ENCODE measurements at places on chromosomes 11 and 22.
A peak's percentile ranks its signal among the peaks of the same experiment; 100 is the strongest.

GRCh38 chr11:33585586-33586209 is 114.9 kb downstream of the C11orf91 start:
- DNase-seq = no peak

- DNase-seq = no peak
Observed at GRCh38 chr11:77776455-77776854, 44.1 kb downstream of the RSF1 start.

DNA sequence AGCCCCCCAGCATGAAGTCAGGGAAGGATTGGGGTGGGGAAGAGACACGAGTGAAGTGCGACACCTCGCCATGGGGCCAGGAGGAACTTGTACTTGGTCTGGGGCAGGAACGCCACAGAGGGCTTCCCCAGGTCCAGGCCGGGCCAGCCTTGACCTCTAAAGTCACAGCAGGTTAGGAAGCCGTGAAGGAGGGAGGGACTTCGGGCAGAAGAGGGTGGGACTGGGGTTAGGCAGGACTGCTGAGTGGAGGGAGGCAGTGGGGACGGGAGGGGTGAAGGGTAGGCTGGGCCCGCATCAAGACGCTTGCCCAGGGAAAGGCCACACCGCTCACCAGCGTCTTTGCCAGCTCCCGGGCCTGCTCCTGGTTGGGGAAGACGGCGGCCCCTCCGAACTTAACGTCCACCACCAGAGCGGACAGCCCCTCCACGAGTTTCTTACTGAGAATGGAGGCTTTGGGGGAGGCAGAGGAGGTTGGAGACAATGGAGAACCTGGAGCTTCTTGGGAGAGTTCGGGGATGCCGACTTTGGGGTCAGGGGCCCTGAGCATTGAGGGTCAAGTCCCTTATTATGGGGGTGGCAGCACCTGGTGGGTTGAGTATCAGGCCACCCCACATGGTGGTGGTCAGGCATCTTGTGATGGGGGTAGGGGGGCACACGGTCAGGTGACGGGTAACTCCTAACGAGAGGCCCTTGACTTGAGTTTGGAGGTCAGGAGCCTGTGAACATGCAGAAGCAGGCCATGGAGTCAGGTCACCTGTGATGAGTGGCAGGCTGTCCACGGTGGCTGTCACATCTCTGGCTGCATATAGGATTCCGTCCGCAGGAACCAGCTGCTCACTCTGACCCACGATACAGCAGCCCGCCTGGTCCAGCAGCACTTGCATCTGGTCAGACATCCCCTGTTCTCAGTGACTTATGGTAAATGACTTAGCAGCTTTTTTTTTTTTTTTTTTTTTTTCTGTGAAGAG is 1.7 kb upstream of the SCO2 start:
- no peak for DNase-seq

GRCh38 chr22:44698531-44699421 is 3.2 kb upstream of the PRR5 start:
- DNase-seq = no peak

- no peak for DNase-seq
Observed at GRCh38 chr22:44646141-44646540, 55.9 kb upstream of the PRR5 start.

DNA sequence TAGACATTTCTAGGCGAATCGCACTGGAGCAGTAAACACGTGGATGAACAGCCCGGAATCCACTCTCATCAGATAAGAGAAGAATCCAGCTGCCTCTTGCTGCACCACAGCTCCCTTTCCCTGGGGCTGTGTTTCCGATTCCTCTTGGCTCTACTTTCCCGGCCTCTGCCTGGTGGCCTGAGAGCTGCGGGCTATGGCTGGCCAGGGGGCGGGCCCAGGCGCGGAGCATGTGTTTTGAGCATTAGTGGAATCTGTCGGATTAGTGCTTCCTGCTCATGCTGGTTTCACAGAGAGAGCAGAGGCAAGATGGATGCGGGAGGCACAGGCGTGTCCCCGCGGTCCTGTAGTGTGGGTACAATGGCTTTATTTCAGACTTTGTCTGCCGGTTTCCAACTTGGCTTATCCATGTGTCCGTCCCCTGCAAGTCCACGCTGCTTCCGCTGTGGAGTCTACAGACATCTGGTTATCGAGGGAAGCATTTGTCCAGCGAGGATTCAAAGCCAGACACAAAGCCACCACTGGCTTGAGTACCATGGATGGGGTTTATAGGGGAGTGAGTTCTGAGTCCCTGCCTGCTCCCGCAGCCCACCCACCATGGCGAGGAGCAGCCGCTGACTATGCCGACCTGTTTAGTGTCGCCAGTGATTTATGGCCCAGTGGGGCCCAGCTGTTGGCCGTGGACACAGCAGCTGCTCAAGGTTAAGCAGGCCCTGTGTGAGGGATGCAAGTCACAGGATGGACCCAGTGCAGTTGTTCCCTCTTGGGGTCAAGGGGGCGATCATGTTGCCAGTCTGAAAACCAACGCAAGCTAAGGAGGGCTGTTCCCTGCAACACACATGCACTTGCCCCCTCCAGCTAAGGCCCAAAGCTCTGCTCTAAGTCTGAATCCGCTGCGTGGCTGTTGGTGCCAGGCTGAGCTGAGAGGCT is 43.3 kb upstream of the EP300 start:
- DNase-seq = no peak

DNA sequence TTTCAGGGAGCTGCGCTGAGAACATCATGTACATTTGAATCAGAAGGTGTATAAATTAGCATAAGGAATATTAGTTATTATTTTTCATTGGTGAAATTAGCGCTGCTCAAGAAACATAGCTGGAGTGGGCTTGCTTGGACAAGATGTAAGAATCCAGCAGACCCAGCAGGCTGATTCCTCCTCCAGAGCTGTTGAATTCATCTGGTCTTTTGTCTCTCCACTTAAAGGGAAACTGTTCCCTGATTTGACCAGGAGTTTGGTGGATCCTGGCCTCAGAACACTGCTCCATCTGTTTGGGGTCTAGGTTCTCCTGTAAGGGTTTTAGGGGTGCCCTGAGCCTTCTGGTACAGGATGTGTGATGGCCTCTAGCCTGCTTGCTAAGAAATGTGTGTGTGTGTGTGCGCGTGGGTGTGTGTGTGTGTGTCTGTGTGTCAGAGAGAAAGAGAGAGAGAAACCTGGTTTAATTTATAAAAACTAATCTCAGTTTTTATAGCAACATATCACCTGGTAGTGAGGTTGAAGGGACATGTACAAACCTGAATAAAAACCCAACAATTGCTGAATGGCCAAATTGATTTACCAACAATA is 8.3 kb upstream of the SORL1 start:
- no peak for DNase-seq

DNA sequence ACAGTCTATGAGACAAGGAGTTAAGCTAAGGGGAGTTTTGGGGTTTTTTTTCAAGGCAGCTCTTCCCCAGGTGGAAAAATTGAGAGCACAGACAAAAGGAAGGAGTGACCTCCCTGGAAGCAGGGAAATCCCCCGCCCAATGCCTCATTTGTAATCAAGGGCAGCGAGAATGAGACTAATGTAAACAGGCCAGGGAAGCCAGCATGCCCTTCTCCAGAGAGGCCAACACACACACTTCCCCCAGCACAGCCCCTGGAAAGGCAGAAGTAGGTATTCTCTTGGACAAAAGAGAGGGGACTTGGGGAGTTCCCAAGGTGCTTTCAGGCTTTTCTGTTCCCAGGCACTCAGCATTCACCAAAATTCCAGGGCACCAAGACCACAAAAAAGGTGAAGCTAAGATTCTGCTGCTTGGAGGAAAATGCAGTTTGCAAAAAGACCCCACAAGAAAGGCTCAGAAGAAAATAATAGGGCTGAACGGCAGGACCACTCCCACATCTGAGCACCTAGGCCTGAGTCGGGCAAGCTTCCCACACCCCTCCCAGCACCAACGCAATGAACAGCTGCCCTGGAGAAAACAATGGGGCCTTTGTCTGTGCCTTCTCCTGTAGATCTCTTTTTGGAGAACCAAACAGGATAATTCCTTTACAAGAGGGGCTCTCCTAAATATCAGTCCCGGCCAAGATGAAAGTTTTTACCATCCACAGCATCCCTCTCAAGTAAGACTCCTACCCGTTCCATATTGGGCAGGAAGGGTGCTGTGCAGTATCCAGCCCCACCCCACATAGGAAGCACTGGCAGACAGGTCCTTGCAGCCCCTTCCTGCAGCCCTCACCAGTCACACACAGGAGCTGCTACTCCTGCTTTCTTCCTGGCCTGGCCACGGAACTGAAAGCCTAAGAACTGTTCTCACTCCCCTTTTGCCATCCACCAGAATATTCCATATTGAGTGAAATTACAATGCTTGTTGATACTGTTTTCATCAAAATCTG is 70.7 kb upstream of the AKIP1 start:
- DNase-seq = no peak

DNA sequence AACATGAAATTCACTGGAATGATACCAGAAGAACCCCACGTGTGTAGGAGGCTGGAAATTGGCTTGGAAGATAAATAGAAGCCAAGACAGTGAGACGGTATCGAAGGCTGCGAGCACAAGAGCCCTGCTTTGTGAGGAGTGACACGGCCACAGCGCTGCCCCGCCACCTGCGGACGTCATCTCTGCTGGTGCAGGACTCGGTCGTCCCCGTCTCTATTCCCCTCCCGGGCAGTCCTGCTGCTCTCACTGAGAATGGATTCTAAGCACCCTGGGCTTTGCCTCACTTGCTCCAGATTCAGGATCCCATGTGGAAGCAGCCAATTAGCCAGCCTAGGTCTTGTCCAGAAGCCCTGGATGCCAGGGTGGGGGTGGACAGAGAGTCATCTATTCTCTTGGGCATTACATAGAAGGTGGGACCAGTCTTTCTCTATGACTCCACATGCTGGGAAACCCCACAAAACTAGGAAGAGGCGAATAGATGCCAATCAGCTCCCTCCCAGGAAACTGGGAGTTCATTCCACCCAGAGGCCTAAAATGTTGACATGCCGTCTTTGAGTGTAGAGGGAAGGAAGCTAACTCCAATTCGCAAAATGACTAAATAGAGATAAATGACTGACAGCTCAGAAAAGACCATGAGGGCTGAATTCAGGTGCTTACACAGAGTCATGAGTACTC is 25.1 kb downstream of the APOL3 start:
- no peak for DNase-seq

- peak; percentile 50 for DNase-seq
Observed at GRCh38 chr11:114348200-114349191, 51.8 kb downstream of the C11orf71 start.

DNA sequence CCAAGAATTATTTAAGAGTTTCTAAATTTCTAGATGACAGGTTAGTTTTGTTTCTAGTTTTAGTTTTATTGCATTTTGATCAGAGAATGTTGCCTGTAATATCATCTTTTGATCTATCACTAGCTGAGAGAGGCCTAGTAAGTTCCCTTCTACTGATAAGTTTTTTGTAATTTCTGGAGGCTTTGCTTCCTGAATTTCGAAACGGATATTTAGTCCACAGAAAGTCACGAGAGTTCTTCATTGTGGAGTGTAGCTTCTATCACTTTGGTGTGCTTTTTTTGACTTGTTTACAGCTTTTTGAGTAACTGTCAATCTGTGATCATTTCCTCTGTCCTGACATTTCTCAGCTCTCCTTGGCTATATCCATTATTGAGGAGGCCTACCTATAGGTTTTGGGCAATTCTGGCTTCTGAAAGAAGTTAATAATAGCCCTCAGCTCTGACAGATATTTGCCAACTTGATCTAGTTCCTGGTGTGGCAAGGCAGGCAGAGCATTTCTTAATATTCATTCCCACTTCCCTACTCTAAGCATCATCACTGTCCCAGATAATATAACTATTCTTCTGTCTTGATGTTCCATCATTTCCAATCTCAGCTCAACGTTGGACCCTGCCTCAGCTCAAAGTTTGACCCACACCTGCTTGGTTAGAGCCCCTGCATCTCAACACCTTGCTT is 171.3 kb downstream of the BLID start:
- DNase-seq = no peak
